ENCODE measurements at places on chromosomes 7 and 10. TPM values are rescaled to one million over a fixed set of nuclear protein-coding genes. Genes with fewer than 3 reads are reported as not detected.

The SLIT1 gene
- total RNA-seq, result 0.07 TPM

The PKD1L1 gene
- total RNA-seq, result 0.12 TPM

The EPHB6 gene
- total RNA-seq, result 0.80 TPM

The NAT16 gene
- total RNA-seq, result 0.19 TPM

The CUBN gene
- total RNA-seq, result 0.06 TPM

The CFAP70 gene
- total RNA-seq, result 0.17 TPM

The CYP3A5 gene
- total RNA-seq, result 1.1 TPM

The GHRHR gene
- total RNA-seq, result not detected

The TBC1D12 gene
- total RNA-seq, result 6.4 TPM

The ACTL6B gene
- total RNA-seq, result not detected

The MYO3A gene
- not detected for total RNA-seq

The CRYGN gene
- total RNA-seq, result not detected

The KLF14 gene
- 0.06 TPM for total RNA-seq

The TDRD1 gene
- not detected for total RNA-seq

The PTPRN2 gene
- 0.69 TPM for total RNA-seq

The TCF7L2 gene
- 22.2 TPM for total RNA-seq

The ATP6V0E2 gene
- 61.1 TPM for total RNA-seq

The FASTK gene
- total RNA-seq, result 74.1 TPM

The CLIP2 gene
- total RNA-seq, result 11.8 TPM

The LBX1 gene
- not detected for total RNA-seq

The SPDYE11 gene
- not detected for total RNA-seq

The OGDHL gene
- 0.46 TPM for total RNA-seq

The POLR2J2 gene
- 0.46 TPM for total RNA-seq

The COL17A1 gene
- 1.7 TPM for total RNA-seq

The TCAF2 gene
- 1.4 TPM for total RNA-seq

The PODXL gene
- total RNA-seq, result 43.0 TPM

The GNAI1 gene
- total RNA-seq, result 28.9 TPM

The UCN3 gene
- total RNA-seq, result not detected

The TMED4 gene
- total RNA-seq, result 51.4 TPM

The CFAP69 gene
- 2.0 TPM for total RNA-seq

The GRK5 gene
- total RNA-seq, result 9.8 TPM

The SUPV3L1 gene
- 30.0 TPM for total RNA-seq

The ANKRD22 gene
- total RNA-seq, result 0.40 TPM

The CALN1 gene
- not detected for total RNA-seq

The LEP gene
- not detected for total RNA-seq

The DCLRE1A gene
- total RNA-seq, result 9.1 TPM

The FGFBP3 gene
- 2.6 TPM for total RNA-seq

The DBF4 gene
- total RNA-seq, result 31.2 TPM

The PIP gene
- total RNA-seq, result 0.16 TPM

The NKX1-2 gene
- total RNA-seq, result 0.05 TPM

The ADAP1 gene
- 4.1 TPM for total RNA-seq

The COL13A1 gene
- total RNA-seq, result 0.31 TPM

The MMD2 gene
- total RNA-seq, result not detected

The DLX5 gene
- not detected for total RNA-seq

The MPP7 gene
- 0.11 TPM for total RNA-seq

The IFIT1B gene
- total RNA-seq, result not detected

The OR2A1 gene
- total RNA-seq, result not detected

The IMMP2L gene
- total RNA-seq, result 19.5 TPM

The CCDC172 gene
- not detected for total RNA-seq

The ICA1 gene
- 1.1 TPM for total RNA-seq

The SH2D4B gene
- total RNA-seq, result 0.06 TPM

All from A549 treated with AZD2906 at 1 μM for 4 hours (cell line).